ENCODE measurements at places on chromosomes 7 and 10. TPM values are rescaled to one million over a fixed set of nuclear protein-coding genes. Genes with fewer than 3 reads are reported as not detected.
A peak's percentile ranks its signal among the peaks of the same experiment; 100 is the strongest.

DNA sequence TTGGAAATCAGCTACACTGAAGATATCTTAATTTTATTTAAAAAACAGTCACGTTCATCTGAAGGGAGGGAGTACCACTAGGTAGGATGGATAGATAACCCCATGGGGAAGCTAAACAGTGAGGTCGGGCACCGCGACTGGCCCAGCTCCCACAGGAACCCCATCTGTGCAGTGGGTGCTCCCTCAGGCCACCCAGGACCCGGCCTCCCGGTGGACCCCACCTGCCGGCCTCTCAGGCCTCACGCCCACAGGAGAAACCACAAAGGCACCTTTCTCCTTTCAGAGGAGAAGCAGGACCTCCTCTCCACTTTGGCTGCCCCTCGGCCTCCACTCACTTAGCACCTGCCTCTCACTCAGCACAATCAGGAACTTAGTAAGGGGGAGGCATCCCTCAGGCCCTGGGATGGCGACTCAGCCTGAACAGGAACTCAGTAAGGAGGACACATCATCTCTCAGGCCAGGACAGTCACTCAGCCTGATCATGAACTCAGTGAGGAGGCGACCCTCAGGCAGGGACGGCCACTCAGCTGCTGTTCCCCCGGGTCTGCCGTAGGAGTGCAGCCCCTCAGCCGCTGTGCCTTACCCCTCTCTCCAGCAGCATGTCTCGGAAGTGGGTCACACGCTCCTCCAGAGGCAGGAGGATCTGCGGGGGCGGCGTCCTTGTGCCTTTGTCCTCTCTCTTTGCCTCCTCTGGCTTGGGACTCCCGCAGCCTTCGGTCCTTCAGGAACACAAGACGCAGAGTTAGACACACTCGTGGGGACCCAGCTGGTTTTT lies 195.1 kb downstream of the TCERG1L start:
- no peak for DNase-seq

GRCh38 chr7:53996876-53997275 lies 545.3 kb upstream of the VSTM2A start:
- DNase-seq, result no peak

The SPDYE8 gene
- not detected for total RNA-seq

- DNase-seq, result no peak
Measured at GRCh38 chr10:56586461-56586891, 225.4 kb upstream of the ZWINT start.

The AKR1C2 gene
- total RNA-seq, result 10.6 TPM

The GRM3 gene
- total RNA-seq, result not detected

GRCh38 chr10:5975641-5976473 lies 1.5 kb downstream of the IL15RA start:
- DNase-seq, result no peak

- DNase-seq, result no peak
Measured at GRCh38 chr10:98538472-98538871, 91.7 kb upstream of the HPS1 start.

DNA sequence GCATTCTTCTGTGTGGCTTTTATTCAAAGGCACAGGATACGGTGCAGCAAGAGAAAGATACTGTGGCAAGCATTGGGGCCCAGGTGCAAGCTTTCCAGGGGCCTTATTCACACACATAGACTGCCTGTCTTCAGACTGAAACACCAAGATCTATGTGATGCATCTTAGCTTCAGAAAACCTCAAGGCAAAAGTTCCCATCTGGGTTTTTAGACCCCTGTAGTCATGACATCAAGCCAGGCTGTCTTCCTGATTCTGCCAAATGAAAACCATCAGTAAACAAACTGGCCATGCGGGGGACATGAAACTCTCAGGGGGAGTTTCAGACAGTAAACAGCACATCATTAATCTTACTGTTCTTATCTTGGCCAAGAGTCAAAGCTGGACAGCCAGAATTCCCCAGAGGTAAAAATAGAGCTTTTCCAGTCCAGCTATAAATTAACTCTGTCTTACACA lies 9.8 kb downstream of the AGBL3 start:
- no peak for DNase-seq

DNA sequence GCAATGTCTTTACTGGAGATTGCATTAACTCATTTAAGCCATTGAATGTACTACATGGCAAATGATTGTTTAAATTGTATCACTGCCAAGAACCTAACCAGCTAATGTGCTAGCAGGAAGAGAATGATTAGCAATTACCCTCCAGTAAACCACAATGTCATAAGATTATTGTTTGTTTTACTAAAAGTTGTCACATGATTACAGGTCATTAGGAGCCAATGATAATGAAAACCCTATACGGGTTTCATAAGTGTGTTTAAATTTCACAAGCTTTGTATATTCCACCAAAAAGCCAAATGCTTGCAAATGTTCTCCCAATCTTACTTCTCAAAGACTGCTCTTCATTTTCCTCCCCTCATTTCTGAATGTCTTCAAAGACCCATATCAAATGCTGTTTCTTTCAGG lies 76.5 kb upstream of the PPP1R3C start:
- no peak for DNase-seq

GRCh38 chr10:121655254-121656144 lies 57.3 kb upstream of the FGFR2 start:
- DNase-seq, result no peak

GRCh38 chr10:6065835-6066234 lies 3.7 kb upstream of the IL2RA start:
- DNase-seq, result no peak

The CLCN1 gene
- total RNA-seq, result 0.34 TPM

- DNase-seq, result no peak
Measured at GRCh38 chr10:116085323-116085722, 187.7 kb downstream of the GFRA1 start.

GRCh38 chr7:130887182-130887956 lies 153.4 kb upstream of the KLF14 start:
- DNase-seq, result no peak

GRCh38 chr7:40133561-40134427 lies 628 bp downstream of the MPLKIP start:
- DNase-seq, result no peak

DNA sequence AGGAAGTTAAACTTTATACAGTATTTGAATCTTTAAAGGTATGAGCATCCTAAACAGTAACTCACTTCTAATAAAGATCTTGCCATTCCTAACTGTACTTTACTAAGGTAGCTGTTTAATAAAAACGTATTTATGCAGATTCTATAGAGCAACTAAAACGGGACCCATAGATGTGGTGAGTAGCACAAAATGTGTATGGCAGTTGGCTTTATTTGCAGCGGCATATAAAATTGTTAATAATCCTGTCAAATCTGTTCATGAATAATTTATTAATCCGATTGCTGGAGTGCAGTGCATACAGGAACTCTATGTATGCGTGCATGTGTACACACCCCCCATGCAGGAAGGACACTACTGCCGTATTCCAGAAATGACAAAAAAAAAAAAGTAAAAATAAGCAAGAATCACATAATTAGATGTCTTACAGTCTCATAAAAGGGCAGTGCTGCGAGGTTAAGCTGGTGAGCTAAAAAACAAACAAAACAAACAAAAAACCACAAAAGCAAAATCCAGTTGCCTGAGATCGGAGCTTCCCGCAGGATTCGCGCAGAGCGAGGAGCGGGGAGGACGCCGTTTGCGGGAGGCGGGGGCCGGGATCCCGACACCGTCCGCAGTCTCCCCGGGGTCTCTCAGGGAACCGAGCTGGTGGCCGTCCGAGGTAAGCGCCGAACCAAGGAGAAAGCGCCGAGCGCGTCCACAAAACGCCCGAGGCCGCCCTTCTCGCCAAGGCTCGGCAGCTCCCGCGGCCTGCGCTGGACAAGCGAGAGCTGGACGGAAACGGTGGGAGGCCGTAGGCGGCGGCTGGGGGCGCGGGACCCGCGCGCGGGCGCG lies 518 bp upstream of the COMMD3 start:
- no peak for DNase-seq

DNA sequence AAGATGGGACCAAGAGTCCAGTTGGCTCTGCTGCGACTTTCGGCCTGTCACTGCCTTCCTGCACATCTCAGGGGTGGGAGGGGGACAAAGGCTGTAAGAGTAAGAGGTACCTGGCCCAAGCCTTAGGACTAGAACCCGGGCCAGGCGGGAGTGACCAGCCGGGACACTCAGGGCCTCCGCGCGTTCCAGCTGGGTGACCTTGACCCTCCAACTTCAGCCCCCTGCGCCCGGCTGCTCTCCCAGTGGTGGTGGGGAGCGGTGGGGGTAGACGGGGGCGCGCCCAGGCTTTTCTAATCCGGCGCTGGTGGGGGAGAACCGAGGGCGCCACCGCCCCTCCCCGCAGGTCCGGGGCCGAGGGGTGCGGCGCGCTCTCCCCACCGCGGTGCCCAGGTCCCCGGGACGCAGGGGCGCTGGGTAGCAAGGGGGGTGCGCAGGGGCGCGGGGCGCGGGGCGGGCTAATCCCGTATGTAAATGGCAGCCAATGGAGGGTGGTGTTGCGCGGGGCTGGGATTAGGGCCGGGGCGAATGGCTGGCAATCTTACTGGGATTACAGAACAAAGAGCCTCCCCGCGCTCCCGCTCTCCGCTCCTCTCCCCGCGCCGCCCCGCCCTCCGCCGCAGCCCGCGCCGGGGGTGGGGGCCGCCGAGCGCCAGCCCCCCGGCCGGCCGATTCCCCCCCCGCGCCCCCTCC lies at the start of gene GTF2IRD1:
Gene GTF2IRD1, plus strand, starts transcription at position 585 of the 690 bp plus-strand sequence. CDS start 54,175 bp downstream, outside the sequence.
- DNase-seq, result peak; percentile 65

- no peak for DNase-seq
Measured at GRCh38 chr10:131205556-131205955, 106.0 kb downstream of the TCERG1L start.

DNA sequence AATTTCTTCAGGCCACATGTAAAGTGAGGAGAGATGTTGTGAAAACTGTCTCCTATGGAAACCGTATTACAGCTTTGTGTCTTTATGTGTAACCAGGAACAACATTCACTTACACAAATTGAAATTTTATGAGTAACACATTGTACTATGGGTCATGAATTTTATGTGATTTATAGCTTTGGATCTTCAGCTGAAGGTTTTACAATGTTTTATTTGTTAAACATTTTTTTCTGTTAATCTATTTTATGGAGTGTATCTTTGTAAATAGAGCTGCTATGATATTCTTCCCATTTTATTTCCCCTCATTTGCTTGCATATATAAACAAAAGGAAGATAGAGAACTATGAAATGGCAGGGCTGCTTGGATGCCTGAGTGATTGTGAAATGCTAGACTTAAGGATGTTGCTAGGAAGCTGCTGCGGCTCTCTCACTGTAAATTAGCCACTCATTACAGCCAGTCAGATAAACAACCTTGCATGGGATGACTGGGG lies 104.5 kb upstream of the PCLO start:
- DNase-seq, result no peak

DNA sequence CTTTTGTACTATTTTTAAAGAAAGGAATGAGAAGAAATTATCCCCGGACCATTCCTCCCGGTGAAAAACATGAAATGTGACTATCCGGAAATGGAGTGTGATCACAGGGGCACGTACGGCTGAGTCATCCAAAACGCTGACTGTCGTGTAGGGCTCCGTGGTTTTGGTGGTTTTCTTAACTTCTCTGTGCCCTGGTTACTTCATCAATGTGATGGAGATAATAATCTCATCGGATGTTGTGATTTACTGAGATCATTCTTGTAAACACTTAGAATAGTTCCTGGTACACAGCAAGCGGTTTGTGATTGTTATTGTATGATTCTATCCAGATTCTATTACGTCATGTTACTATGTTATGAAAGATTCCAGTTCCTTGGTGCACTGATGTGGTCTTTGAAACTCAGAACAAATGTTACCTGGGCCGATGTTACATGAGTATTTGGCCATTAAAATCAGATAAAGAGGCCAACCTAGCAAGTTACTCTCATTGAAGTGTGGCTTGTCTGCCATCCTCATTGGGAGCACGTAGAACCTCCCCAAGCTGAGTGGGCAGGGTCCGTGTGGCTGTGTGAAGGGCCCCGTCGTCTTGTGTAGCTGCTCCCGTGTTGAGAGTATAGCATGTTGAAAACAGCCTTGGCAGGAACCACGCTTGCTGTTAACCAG lies 99.5 kb downstream of the CAMK1D start:
- peak; percentile 58 for DNase-seq

DNA sequence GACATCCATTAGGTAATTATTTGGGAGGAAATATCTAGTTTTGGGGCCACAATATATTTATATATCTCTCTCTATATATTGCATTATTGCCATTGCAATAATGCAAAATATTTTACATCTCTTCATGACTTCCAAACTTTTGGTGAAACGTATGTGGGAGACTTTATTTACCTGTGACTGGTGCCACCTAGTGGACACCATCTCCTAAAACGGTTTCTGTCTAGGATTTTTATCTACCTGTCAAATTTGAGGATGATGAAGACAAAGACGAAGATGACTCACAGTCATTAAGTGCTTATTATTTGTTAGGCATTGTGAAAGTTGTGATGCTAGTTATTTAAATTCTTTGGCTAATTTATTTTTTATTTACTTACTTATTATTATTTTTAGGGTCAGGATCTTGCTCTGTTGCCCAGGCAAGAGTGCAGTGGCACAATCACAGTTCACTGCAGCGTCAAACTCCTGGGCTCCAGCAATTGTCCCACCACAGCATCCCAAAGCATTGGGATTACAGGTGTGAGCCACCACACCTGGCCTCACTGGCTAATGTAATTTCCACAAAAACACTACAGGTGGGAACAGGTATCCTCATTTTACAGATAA lies 18.7 kb upstream of the CBLL1 start:
- DNase-seq, result peak; percentile 44

DNA sequence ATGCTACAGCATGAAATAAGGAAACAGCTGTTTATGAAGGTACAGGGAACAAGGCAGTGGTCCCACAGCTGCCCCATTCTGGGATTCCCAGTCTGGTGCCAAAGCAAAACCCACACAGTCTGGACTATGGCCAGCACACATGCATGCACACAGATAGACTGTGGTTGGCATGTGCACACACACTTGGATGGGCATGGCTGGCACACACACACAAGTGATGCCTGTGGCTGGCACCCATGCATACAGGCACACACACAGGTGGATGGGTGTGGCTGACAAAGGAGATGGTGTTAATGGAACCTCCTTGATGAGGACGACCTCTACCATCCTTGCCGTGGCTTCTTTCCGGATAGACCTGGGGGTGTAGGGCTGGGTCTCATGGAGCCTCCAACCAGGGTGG lies 114.0 kb upstream of the LYZL2 start:
- no peak for DNase-seq

DNA sequence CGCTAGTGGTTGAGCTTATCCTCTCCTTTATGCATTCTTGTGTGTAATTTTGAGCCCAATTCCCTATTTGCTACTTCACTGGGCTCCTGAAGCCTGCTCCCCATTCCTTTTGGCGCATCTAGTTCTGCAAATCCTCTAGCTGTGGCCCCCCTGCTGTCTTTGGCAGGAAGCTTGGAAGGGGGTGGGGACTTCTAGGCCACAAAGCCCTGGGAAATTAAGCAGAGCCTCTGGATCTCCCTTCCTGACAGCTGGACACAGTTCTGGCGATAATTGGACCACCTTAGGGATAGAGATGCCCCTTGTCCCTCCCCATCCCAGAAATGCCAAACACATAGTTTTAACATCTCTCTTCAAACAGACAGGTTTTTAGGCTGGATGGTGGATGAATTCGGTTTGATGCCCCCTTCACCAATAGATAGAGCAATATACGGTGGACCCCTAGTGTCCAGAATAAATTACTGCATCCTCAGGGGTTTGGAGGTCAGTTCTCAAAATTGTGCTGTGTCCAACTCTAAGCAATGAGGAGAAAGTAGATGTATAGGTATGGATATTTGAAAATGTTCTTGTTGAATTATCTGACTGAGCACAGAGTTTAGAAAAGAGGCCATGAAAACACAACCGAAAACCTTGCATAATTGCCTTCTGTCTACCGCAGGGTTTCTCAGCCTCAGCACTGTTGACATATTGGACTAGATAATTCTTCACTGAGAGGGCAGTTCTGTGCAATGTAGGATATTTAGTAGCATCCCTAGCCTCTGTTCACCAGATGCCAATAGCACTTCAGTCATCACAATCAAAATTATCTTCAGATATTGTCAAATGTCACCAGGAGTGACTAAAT lies 75.5 kb downstream of the PAPSS2 start:
- peak; percentile 20 for DNase-seq

The HTR7 gene
- not detected for total RNA-seq
